Coronary artery (tissue), 2 donors: ENCODE measurements at places on chromosomes 1 and 21.

DNA sequence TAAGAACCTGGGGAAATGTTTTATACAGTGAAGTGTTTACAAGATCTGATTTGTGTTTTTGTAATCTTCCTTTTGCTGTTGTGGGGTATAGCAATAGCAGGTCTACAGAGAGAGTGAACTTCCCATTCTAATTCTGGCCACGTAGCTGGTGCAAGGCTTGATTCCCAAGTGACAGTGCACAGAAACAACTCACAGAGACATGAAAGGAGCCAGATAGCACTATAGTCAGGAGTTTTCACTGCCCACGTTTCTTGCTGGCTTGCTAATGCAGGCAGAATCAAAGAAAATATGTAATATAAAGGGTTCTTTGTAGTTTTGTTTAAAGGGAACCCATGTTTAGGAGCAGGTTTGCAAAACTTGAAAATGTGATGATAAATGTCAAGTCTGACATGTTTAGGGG is 170.9 kb upstream of the IVNS1ABP start:
- no peak for DNase-seq

DNA sequence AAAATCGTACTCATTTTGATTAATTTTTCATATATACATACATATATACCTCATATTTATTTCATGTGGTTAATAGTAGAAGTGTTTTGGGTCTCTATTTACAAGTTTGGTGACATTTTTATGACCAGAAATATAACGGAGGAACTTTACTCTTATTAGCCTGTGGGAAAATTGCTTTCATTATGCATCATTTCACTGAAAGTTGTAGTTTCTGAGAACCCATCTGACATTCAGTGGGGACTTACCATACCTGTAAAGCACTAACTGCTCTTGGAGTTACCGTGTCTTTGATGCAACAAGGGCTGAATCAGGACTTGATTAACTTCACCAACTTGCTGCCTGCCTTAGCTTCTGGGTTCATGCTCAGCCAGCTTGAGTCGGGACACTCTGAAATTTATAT is 49.9 kb upstream of the ITPKB start:
- no peak for DNase-seq

- DNase-seq: no peak
These were observed 4.1 kb upstream of the REG4 start for GRCh38 chr1:119815361-119815760.

- DNase-seq: no peak
These were observed 62.8 kb downstream of the DYRK1A start for GRCh38 chr21:37429356-37429755.
